Stimulated activated naive CD8-positive, alpha-beta T cell treated with anti-CD3 and anti-CD28 coated beads, Interleukin-15, amount 100 ng/mL, for 72 hours (primary cell): ENCODE measurements at places on chromosomes 1 and 21.

GRCh38 chr1:36187800-36188593 is 32.0 kb downstream of the MAP7D1 start:
- peak; percentile 72 for DNase-seq

GRCh38 chr21:37489553-37489952 is 123.0 kb downstream of the DYRK1A start:
- no peak for DNase-seq

DNA sequence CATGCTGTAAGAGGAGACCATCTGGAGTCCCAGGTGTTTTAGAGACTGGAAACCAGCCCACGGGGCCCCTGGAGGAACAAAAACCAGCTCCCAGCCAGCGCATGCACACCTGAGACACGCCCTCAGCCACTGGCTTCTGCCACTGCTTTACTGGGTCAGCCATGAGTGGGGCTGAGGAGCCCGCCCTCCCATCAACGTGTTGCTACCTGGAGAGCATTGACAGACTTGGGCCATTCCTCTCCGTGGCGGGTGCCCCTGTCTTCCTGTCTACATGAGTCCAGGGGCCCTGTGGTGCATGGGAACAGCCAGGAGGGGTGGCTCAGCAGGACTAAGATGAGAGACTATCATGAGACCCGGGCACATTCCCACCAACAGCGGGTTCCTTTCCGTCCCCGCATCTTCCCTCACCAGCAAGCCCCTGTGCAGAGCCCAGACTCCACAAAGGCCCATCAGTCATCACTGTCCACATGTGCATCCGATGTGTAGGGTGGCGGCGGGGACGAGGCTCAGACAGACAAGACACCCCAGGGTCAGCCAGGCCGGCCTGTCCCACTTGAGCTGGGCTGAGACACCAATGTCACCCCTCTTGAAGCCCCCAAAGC is 45.4 kb upstream of the POFUT2 start:
- DNase-seq = no peak

DNA sequence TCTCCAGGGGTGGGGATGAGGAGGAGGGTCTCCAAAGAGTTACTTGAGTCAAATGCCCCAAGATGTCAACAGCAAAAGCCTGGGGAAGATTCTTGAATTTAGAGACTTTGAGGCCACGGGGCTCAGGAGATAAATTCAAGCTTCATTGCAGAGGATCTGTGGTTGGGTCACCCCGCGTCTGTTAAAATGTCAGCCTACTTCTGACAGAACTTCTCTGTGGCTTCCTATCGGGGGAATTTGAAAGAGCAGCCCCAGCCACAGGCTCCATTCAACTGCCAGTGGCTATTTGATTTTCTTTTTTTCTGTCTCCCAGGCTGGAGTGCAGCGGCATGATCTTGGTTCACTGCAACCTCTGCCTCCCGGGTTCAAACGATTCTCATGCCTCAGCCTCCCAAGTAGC is 62.5 kb upstream of the EFHD2 start:
- DNase-seq = no peak

DNA sequence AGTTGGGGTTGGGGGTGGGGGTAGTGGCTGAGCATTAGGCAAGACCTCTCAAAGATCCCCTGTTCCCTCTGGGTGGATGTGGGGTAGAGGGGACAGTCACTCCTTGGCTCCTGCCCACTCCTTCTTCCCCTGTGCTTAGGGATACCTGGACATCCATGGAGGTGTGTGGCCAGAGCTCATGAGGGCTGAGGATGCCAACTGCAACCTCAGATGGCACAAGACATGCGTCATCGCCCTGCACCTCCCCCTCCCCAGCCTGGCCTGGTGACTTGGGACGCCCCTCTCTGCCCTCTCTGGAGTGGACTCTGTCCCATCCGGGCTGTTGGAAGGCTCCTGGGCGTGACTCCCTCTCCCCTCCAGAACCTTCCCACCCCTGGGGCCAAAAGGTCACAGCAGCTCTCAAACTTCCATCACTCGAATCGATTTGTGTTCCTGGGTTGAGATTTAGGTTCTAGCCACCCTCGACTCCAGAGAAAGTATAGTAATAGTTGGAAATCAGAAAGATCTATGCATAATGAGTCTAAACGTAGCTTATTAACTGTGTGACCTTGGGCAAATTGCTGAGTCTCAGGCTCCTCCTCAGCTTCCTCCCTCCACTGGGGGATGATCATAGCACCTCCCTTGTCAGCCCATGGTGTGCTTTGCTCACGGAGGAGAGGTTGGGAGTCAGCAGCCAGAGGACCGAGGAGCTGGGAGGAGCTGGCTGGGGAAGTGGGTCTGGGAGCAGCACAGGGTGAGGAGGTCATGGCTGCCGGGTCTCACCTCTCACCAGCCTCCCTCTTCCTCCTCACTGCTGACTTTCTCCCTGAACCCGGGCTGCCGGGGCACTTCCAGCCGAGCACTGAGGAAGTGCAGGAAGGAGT is 2.2 kb upstream of the PTPN7 start:
- DNase-seq = no peak

GRCh38 chr1:224192082-224192788 is 9.2 kb downstream of the DEGS1 start:
- no peak for DNase-seq

GRCh38 chr1:58401991-58402390 is 144.5 kb downstream of the OMA1 start:
- DNase-seq = no peak

- DNase-seq = no peak
These were observed 28.9 kb upstream of the NFASC start for GRCh38 chr1:204841798-204842197.

DNA sequence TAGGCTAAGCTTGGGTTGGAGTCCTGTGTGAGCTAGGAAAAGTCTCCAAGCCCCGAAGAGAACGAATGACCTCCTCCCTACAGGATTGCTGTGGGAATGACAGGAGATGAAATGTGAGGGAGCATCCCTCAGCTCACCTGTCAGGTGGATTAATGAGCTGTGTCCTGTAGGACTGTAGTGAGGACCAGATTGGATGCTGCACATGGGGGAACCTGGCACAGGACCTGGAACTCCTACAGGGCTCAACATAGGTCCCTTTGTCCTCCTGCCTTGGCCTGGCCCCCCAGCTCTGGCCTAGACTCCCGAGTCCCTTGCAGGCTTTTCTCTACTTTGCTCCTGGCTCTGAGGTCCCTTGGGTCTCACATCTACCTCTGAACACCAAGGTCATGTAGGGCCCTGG is 155.7 kb downstream of the PTPRU start:
- DNase-seq = no peak

DNA sequence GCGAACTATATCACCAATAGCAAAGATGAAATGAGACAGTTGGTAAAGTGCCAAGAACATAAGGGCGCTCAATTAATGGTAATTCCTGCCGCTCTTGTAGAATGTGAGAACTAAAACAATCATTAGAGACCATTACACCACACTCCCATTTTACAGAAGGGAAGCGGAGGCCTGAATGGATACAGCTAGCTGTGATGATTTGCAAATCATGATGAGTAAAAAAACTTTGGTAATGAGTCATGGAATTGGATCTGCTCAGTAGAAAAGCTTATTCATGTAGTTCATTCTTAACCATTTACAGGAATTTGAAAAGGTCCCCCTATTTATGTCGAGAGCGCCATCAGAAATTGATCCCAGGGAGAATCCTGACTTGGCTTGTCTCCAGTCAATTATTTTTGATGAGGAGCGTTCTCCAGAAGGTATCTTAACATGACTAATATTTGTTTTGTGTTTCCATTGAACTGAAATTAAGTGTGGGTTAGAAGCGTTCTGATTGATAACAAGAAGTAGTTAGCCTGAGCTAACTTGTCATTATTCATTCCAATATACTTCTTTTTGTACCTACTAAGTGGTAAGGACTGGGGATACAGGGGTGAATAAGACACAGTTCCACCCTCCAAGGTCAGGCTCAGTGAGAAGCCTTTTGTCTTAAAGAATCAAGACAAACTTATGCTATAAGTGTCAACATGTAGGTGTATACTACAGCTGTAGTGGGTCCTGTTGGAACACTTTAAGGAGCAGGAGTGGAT is 812 bp downstream of the TTC4 start:
- no peak for DNase-seq

GRCh38 chr1:90371448-90371813 is 345.7 kb downstream of the BARHL2 start:
- DNase-seq = no peak

DNA sequence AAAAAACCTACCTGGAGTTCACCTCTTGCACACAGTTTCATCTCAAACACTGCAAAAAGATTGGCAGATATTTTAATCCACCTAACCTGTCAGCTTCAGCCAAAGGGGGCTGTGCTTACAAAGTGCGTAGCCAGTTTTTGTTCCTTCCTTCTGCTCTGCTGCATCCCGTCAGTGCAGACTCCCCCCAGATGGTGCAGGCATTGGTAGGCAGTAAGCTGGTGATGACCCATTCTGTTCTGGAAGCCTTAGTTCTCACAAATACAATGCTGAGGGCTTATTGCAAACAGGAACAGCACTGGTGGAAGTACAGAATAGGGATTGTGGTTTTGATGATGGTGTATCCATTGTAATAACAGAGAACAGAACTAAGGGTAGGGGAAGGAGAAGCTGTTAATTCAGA is 239.5 kb downstream of the RYR2 start:
- DNase-seq = no peak

GRCh38 chr1:15031251-15031933 is 122.2 kb upstream of the TMEM51 start:
- no peak for DNase-seq

DNA sequence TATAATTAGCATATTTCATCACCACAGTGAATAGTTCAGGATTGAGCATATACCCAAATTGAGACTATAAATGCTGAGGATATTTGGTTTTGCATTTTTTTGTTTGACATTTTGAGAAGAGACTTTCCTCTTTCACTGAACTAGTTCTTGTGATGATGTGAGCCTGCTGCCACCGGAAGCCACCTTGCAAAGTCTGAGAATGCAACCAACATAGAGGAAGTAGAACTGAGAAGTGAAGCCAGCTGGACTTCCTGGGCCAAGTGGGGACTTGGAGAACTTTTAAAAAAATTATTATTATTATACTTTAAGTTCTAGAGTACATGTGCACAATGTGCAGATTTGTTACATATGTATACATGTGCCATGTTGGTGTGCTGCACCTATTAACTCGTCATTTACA is 102.3 kb downstream of the RPE65 start:
- DNase-seq = no peak

- no peak for DNase-seq
These were observed 108.8 kb downstream of the SYF2 start for GRCh38 chr1:25123551-25123950.

DNA sequence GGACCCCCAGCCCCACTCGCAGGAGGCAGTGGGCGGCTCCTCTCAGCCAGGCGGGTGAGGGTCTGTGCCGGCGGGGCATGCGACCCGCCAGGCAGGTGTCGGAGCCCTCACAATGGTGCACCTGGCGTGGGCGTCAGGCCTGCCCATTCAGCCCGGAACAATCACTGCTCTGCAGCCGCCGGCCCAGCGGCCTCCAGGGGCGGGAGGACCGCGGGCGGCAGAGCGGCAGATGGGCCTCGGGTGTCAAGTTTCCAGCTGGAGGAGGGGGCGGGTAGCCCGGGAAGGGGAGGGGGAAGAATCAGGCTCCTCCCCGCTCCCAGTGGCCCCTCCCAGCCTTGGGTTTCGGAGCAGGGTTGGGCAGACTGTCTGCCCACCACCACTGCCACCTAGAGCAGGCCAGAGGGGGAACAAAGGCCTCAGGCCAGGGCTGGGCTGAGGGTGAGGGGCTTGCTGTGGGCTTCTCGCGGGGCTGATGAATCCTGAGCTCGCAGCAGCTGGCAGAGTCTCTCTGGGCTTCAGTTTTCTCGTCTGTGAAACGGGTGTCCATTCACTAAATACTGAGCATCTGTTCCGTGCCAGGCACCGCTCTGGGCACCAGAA is 39.5 kb upstream of the CASZ1 start:
- no peak for DNase-seq

DNA sequence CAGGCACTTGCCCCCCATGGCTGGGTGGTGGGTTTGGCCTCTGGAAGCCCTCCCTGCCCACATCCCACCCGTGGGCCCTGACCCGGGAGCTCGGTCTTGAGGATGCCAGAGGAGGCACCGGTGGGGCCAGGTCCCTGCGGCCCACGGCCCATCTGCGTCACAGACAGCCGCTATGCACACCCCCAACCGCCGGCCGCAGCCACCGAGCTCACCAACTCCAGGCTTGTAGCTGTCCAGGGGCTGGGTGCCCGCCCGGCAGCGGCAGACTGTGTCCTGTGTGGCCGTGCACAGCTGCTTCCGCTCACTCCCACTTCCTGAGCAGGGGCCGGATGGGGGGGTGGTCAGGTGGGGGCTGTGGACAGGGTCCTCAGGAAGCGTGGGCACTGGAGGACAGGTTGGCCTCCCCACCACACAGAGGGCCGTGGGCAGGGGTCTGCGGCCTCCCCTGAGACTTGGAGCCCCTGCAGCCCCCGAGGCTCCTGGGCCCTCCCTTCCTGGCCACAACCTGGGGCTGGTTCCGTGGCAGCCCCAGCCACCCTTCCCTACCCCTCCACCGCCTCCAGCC is 1.1 kb downstream of the TNFRSF4 start:
- DNase-seq = no peak

DNA sequence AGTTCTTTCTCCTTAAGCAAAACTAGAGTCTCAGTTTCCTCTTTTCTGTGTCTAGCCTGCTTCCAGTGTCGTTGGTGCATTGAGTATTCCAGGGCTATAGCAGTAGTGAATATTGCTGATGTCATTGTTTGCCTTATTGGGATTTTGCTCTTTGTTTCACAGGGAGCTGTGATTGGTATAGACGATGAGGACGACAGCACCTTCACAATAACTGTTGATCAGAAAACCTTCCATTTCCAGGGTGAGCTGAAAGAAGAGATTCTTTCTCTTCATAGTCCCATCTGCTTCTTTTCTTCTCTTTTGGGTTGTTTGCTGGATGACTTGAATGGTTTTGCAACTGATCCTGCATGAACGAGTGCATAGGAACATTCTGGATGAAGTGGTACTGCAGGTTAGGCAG is 52.4 kb downstream of the OSBPL9 start:
- DNase-seq = no peak

GRCh38 chr1:101291562-101292380 is 55.0 kb downstream of the S1PR1 start:
- DNase-seq = peak; percentile 59

GRCh38 chr21:43295066-43295958 is 126.5 kb downstream of the CRYAA start:
- DNase-seq = no peak

- DNase-seq = no peak
These were observed 8.5 kb upstream of the NBL1 start for GRCh38 chr1:19635646-19636045.

GRCh38 chr1:165824269-165824643 is 3.2 kb upstream of the UCK2 start:
- no peak for DNase-seq

GRCh38 chr1:226466296-226466695 is 58.4 kb upstream of the PARP1 start:
- DNase-seq = no peak
